CD4-positive, alpha-beta T cell treated with Interleukin-6 for 4 hours (primary cell): ENCODE measurements at places on chromosomes 3 and 15.

DNA sequence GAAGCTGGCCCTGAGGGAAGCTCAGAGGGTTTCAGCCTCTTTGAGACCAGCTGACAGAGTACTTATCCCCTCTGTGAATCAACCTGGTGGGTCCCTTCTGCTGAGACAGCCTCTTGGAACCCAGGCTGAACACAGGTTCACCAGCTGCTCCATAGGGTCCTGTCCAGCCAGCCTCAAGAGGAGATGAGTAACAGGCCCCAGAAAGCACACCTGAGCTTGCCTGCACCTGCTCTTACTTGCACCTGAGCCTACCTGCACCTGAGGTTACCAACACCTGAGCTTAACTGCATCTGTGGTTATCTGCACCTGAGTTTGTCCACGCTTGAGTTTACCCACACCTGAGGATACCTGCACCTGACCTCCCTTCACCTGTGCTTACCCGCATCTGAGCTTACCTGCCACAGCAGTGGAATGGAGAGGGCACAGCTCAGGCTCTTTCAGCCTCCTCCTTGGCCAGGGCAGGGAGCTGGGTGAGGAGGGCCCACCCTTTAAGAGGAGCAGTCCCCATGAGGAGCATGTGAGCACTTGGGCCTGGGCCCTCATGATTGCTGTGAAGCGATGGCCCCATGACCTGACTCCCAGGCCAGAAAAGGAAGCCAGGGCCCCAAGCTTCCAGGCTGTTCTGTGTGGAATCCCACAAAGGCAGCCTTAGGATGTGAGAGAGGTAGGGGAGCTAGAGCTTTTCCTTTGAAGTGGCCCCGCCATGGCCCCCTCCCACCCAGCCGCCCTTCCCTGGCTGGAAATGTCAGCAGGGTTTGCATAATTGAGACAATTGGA lies at the start of gene TRPM1:
TRPM1 (minus strand) TSS at position 464 of the 777 bp plus-strand sequence. CDS start 20,370 bp downstream, outside the sequence.
- DNase-seq = no peak

DNA sequence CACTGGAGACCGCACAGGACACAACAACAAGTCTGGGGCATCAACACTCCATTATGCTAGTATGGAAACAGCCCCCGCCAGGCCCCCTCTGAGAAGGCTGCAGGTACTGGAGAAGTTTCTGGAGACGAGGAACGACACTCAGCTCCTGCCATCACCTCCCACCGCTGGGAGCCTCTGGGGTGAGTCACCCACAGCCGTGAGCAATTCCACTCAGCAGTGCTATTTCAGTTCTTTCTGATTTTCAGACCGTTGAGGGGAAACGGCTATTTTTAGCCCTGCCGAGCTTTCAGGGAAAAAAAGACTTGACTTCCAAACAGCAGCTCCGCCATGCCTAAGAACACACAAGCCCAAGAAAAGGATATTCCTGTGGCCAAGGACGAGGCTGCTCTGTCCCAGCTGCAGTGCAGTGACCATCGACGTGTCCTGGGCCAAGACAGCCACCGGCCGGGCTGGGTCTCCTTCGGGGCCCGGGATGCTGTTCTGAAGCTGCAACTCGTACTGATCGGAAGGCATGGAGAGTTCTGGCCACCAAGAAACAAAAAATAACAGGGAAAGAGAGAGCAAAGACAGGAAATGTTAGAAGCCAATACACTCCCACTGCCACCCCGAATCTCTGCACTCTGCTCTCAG lies 40.8 kb downstream of the NUP210 start:
- DNase-seq = no peak

GRCh38 chr3:112360561-112360960 lies 27.6 kb downstream of the CD200 start:
- no peak for DNase-seq

- DNase-seq = no peak
Measured at GRCh38 chr3:100210772-100211135, 50.0 kb upstream of the TBC1D23 start.

DNA sequence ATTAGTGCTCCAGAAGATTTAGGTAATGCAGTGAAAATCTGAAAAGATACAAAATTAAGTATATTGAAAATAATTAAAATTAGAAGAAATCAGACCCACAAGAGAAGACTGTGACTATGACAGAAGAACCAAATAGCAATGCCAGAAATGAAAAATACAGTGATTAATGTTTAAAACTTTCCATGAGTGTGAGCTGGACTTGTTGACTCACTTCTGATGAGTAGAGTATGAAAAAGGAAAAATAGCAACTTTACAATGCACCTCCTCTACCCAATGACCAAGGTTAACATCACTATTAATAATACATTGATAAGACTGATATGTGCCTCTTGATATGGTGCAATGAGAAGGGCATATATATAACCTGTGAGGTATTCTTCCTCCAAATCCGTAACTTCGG lies 39.3 kb upstream of the SLC22A13 start:
- no peak for DNase-seq

- DNase-seq = no peak
Measured at GRCh38 chr3:162171970-162172369, 675.4 kb downstream of the OTOL1 start.

GRCh38 chr3:4091786-4092185 lies 211.4 kb upstream of the SETMAR start:
- DNase-seq = no peak

- DNase-seq = no peak
Measured at GRCh38 chr15:67186688-67187087, 67.8 kb downstream of the AAGAB start.

- peak; percentile 66 for DNase-seq
Measured at GRCh38 chr3:13009132-13009945, 63.9 kb downstream of the IQSEC1 start.

DNA sequence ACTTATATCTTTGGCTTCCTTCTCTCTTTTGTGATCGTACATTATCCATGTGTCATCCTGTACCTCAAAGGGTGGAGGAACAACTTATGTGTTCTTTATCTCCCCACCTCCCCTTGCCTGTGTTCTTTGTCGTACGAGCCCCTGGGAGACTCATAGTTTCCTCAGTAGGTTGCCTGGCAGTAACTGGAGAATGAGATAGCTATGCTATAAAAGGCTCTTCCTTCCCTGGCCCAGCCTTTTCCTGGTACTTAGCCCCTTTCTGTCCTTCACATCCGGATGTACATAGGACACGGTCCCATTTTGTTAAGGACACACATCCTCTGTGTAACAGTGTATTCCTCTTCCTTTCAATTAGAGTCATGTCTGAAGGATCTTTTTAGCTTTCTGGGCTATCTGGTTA lies 32.1 kb downstream of the PLCL2 start:
- no peak for DNase-seq

- DNase-seq = no peak
Measured at GRCh38 chr3:125035217-125035616, 20.6 kb downstream of the HEG1 start.

- DNase-seq = no peak
Measured at GRCh38 chr3:178551916-178552321, 15.7 kb downstream of the KCNMB2 start.

GRCh38 chr3:161386991-161387770 lies 15.9 kb upstream of the SPTSSB start:
- no peak for DNase-seq

DNA sequence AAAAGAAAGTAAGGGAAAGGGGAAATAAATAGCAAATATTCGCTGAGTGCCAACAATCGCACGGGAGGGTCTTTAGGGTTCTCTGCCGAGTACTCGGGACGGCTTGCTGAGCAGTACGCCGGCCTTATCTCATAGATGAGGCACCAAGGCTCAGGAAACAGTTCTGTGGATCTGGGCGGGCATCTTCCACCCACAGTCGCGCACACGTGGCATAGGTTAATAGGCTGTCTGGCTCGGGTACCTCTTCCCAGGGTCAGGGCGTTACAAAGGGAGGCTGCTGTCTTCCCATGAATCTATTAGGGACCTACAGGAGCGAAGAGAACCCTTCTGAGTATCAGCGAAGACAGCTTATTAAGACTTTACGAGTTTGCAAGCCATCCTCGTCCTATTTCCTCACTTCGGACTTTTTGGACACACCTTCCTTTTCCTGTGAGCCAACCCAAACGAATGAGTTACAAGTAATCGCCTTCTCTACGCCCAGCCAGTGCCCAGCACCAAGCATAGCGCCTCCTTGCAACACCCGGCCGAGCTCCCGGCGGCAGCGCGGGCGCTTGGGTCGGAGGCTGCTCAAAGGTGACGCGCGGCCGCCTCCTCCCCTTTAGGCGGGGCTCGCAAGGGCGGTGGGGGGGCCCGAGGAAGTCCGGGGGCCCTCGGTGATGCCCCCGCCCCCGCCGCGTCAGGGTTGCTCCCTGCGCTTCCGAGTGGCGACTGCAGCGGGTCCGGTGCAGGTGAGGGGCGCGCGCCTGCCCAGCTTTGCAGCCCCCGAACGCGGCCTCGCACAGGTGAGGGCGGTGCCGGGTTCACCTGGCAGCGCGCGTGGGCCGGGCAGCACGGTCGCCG lies at the start of gene MCTP2:
MCTP2 (plus strand) TSS at position 679 of the 840 bp plus-strand sequence. CDS start 66,705 bp downstream, outside the sequence.
- peak; percentile 86 for DNase-seq

DNA sequence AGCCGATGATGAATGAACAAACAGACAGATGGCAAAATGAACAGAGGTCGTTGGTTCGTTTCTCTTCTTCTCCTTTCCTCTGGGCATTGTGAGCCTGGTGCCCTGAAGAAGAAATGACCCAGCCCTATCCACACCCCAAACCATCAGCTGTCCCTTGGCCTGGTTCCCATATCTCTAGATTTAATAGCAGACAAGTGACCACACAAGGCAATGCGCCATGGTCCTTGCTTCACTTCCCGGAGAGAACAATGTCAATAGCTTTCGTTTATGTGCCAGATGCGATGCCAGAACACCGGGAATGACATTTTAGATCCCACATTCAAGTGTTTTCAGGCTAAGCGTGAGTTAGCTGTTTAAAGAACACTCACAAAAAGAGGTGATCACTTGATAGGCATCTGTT lies 17.7 kb downstream of the POC1A start:
- no peak for DNase-seq

DNA sequence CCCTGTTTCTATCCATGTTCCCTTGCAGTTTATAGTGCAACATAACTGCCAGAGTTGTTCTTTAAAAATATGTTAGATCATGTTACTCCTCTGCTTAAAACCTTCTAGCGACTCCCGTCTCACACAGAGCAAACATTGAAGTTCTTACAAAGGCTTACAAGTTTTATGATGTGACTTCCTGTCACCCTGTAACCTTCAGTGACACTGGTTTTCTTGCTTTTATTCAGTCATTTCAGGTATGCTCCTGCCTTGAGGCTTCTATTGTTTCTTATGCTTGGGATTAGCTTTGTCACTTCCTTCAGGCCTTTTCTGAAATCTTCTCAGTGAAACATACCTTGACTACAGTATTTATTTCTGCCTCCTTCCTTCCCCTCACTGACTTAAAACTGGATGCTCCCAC lies 252.1 kb downstream of the DOCK3 start:
- no peak for DNase-seq

GRCh38 chr15:64847016-64847415 lies 5.3 kb downstream of the PLEKHO2 start:
- no peak for DNase-seq

DNA sequence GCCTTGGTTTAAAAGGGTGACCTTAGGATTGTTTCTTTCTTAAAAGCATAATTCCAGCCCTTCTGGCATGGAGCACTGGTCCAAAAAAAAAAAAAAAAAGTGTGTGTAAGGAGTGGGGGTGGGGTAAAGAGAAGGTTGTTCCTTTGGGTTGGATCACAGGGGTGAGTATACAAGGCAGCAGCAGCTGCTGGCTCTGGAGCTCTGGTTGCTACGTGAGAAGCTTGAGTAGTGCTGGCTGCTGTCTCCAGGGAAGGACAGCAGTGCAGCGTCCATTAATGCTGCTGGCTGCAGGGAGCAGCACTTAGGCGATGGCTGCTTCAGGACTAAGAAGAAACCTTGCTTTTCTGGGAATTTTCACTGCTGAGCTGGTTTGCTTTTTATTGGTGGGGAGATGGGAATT lies 2.3 kb downstream of the SETD5 start:
- DNase-seq = peak; percentile 8

DNA sequence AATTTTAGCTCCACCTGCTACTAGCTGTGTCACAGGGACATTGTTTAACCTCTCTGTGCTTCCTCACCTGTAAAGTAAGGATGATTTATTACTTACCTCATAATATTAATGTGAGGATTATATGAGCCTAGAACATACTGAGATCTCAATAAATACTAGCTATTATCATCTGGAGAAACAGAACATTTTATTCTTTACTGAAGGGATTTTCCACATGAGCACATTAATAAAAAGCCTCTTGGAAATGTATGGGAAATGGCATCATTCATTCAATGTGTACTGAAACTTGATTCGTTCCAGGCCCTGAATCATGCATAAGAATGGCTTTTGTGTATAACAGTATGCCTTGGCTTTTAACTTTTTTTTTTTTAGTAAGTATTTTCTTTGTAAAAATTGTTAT lies 11.0 kb upstream of the CEMIP start:
- no peak for DNase-seq

DNA sequence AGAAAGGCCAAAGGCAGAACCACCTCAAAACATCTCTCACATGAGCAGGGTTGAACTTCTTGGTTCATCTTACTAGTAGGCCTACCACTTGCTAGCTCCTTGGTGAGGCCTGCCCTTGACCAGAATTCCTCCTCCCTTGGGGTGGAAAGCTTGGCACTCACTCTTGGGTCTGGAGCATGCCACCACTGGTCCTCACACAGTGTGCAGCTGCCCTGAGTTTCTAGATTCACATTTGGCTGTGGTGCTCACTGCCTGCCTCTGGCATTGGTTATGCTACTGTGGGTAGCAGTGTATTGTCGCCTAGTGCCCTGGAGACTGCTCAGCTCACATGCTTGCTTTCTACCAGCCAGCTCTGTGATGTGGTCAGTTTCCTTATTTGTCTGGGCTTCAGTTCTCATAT lies 23.7 kb downstream of the OXNAD1 start:
- DNase-seq = peak; percentile 50

DNA sequence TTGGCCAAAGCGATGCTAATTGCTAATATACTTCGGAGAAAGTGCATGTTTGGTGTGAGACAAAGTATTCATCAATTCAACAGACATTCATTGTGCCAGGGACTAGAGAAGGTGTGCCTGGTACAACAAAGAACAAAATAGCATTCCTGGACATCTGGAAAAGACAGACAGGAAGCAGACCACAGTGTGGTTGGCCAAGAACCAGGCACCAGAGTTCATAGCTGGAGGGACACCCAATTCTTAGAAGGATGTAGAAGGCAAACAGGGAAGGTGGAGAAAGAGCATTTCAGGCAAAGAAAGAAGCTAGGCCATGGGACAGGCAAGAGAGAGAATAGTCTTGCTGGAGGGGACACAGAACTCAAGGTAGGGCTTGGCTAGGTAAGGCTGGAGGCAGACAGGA lies 105.8 kb upstream of the ETV5 start:
- DNase-seq = no peak
